ENCODE measurements at places on chromosomes 1 and 21.

GRCh38 chr1:33433509-33434362, 2.8 kb upstream of the PHC2 start:
- peak; percentile 97 for DNase-seq

- DNase-seq: no peak
Measured at GRCh38 chr1:72137656-72138055, 144.7 kb downstream of the NEGR1 start.

DNA sequence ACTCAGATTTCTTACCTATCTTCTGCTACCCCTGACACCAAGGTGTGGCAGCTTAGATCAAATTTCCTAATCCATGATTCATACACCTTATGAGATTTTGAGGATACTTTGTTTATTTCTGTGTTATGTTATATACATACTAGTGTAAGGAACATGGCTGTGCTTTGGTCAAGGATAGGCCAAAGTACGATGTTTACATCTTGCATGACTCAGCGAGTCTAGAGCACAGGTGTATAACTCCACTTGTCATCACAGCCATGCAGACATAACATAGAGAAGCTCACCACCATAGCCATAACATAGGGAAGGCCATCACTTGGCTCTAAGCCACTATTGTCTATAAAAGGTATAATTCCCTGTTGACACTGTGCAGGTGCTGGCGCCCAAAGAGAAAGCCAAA, 61.2 kb downstream of the GBP6 start:
- DNase-seq: no peak

GRCh38 chr21:43613755-43614638, 45.3 kb downstream of the HSF2BP start:
- DNase-seq: peak; percentile 56

GRCh38 chr1:54883349-54884102, 3.5 kb downstream of the DHCR24 start:
- peak; percentile 64 for DNase-seq

GRCh38 chr1:153498746-153499145, 37.0 kb downstream of the S100A6 start:
- no peak for DNase-seq

DNA sequence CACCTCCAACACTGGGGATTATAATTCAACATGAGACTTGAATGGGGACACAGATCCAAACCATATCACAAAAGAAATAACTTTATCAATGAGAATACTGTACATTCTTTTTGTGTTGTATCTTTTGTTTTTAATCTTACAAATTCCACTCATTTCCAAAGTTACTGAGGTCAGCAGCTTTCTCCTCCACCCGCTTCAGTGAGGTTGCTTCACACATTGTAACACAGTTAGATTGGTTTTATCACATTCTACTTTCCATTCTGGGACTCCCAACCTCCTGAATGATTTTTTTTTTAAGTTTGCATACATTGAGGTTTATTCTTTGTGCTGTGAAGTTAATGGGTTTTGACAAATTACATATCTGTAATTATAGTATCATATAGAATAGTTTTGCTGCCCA, 43.8 kb downstream of the DDAH1 start:
- peak; percentile 31 for DNase-seq

DNA sequence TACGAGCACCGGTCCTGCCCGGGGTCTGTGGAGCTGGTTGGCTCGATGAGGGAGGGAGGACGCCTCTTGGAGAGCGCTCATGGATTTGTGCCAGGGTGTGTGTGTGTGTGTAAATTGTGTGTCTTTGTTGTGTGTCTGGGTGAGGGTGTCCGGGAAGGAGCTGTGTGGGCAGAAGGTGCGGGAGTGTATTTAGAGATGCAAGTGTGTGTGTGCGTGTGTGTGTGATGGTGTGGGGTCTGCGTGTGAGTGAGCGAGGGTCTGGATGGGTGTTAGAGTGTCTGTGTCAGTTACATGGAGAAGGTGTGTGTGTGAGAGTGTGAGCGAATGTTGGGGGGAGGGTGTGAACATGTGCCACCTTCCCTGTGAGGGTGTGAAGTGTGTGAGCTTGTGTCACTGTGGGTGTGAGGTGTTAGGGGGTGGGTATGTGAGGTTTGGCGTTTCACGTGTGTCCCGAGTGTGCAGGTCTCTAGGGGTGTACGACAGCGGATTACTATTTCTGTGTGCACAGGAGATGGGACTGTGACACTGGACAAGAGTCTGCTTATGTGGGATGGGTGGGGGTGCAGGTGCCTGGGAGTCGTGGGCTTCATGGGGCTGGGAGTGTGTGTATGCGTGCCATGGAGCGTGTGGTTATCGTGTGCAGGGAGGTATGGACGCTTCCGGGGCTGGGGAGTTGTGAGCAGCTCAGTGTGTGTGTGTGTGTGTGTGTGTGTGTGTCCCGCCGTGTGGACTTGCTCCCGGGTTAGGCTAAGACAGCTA, 880 bp downstream of the IGSF21 start:
- no peak for DNase-seq

DNA sequence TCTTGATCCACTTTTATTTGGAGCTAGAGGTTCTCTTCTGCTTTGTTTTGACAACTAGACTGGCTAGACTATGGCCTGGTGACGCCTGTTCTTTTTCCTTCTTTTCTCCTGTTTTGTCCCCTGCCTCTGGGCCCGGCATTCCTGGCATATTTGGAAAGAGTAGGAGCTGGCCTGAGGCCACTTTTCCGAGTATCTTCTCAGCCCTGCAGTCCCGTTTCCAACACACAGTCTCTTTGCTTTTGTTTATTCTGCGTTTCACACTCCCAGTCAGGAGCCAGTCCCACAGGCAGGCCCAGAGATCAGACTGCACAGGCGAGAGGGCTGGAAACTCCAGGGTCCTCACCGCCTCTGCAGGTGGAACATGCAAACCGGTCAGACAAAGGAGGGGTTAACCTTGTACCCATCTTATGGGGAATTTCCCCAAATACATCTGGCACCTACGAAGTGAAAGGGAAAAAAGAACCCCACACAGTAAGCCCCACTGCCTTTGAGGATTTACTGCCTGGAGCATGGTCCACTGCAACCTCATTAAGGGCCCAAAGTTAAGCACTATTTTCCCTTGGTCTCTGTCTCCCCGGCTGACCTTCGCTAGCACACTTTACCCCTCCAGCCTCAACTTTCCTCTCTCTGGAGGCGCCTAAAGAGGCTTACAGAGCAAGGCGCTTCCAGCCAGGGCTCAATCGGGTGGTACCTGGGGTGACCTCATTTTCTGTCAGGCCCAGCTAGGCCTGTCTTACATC, 141.1 kb downstream of the TOMM20 start:
- peak; percentile 79 for DNase-seq

DNA sequence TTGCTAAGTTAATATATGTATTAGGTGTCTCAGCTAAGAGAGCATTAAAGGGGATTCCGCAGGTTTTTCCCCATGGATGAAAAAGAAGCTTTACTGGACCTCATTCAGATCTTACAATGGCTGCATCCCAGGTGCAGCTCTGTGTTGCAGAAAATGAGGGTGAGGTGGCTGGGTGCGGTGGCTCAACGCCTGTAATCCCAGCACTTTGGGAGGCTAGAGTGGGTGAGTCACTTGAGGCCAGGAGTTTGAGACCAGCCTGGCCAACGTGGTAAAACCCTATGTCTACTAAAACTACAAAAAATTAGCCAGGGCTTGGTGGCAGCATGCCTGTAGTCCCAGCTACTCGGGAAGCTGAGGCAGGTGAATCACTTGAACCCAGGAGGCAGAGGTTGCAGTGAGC, 58.5 kb upstream of the MORC3 start:
- DNase-seq: no peak

GRCh38 chr1:156420205-156421061, 51.4 kb downstream of the RHBG start:
- no peak for DNase-seq

DNA sequence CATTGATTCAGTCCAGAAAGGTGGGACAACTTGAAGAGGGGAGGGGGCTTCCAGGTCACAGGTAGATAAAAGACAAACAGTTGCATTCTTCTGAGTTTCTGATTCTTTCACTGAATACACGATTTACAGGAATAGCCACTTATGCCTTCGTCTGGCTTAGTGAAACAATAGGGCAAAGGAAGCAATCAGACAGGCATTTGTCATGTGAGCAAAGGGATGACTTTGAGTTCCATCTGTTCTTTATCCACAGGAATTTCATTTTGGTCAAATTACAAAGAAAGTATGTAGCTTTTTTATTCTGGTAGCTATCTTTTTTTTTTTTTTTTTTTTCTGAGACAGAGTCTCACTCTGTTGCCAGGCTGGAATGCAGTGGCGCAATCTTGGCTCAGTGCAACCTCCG, 202.5 kb downstream of the TTLL7 start:
- peak; percentile 11 for DNase-seq

DNA sequence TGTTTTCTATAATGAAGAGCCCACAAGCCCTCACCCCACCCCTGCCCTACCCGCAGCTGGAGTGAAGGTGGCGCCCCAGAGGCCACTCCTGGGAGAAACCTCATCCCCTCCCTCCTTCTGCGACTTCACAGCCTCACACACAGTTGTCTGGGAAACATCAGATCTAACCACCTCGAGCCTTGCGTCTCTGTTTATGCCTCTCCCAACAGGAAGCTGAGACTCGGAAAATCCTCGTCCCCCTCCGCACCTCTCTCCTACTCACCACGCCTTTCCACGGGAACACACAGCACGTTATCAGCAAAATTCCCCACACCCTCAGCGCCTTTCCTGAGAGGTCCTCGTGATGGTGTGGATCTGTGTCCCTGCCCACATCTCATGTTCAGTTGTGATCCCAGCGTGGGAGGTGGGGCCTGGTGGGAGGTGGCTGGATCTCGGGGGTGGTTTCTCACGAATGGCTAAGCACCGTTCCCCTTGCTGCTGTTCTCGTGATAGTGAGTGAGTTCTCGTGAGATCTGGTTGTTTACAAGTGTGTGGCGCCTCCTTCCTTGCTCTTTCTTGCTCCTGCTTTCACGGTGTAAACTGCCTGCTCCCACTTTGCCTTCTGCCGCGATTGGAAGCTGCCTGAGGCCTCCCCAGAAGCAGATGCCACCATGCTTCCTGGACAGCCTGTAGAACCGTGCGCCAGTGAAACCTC, 190.6 kb downstream of the KIF26B start:
- DNase-seq: no peak

DNA sequence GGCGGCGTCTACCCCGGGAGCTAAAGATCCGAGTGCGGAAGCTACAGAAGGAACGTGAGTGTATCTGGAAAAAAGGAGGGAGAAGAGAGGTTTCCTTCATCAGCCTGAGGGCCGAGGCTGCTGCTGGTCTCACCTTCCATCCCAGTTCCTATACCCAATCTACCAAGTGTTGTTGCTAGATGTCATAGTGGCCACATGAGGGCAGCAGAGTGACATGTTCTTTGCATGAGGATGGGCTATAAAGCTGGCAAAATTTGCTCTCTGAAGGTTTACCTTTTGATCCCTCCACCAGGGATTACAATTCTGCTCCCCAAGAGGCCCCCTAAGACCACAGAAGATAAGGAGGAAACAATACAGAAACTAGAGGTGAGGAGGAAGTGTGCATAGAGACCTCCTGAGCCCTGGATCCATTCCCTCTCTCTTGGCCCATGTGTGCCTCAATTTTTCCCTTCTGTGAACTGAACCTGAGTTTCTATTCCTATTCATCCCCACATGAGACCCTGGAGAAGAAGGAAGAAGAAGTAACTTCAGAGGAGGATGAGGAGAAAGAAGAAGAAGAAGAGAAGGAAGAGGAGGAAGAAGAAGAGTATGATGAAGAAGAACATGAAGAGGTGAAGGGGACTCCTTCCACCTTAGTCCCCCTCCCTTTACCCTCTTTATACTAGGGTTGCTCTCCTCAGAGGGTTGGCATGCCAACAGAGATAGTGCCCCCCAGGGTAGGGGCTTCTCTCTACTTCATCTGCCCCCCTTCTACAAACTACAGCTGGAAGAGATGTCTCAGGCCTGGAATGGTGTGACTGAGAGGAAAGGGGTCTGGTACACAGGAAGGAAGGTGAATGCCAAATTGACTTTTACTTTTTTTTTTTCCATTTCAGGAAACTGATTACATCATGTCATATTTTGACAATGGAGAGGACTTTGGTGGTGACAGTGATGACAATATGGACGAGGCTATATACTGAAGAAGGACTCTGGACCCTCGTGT, 13.3 kb downstream of the POLR3GL start:
- DNase-seq: peak; percentile 83

GRCh38 chr21:33374450-33375096, 28.6 kb upstream of the IFNGR2 start:
- DNase-seq: peak; percentile 69

- no peak for DNase-seq
Measured at GRCh38 chr1:90922202-90922601, 99.6 kb downstream of the ZNF644 start.

DNA sequence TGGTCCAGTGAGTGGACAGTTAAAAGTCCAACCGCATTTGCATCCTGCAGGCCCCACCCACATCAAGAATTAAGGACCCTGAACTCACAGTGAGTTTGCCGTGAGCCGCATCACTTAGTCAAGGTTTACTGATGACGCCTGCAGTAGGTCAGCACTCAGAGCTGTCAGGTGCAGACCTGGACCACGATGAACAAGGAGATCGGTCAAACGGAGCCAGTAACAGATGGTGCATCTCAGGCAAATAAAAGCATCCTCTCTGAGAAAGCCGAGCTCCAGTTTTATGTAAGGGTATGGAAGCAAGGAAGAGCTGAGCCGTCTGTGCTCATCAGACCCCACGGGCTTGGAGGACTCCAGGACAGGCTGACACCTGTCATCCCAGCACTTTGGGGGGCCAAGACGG, 4.5 kb downstream of the PRDM15 start:
- DNase-seq: no peak

GRCh38 chr1:8047112-8047511, 21.0 kb upstream of the ERRFI1 start:
- peak; percentile 74 for DNase-seq

DNA sequence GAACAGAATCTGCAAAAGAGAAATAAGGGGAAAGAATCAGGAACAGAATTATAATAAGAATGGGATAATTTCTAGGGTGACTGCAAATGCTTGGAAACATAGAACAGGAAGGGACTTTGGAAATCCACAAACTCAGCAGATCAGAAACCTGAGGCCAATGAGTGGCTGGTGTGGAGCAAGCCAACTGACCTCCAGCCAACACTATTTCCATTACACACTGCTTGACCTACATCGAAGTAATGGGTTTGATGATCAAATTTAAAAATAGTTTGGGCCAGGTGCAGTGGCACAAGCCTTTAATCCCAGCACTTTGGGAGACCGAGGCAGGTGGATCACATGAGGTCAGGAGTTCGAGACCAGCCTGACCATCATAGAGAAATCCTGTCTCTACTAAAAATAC, 284.9 kb downstream of the GRIK1 start:
- DNase-seq: no peak

DNA sequence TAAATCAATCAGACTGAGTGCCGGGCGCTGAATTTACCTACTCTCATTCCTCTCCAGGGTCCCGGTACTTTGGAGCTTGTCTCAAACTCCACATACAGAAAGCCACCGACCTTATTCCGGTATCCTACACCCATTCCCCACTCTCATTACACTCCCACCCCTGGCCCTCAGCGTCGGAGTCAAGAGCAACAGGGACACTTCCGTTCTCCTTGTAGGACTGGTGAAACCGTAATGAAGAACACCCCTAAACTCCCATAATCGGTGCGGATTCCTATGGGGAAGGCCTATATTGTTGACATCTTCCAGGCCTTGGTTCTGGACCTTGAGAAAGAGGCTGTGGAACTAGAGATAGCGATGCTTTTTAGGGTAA, 798 bp downstream of the ZBED6 start:
- DNase-seq: peak; percentile 35

All from iris pigment epithelial cell (primary cell).